ENCODE measurements at places on chromosomes 2 and 18.

DNA sequence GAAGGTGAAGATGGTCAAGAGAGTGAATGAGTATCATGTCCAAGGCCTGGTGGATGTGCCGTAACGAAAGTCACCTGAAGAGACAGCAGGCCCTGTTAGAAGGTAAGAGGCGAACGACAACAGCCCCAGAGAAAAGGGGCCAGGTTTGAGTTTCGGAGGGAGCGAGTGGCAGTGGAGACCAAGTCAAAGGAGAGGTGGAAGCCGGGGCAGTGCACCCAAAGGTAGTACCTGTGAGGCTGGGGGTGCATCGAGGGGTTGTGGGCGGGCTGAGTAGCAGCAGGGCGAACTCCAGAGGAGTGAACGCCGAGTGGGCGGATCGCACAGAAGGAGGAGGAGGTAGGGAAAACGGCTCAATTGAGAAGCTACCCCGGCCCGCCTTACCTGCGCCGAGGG, 358 bp downstream of the USP37 start:
- no peak for DNase-seq

GRCh38 chr18:39232490-39232889, 1666.9 kb upstream of the CELF4 start:
- no peak for DNase-seq

DNA sequence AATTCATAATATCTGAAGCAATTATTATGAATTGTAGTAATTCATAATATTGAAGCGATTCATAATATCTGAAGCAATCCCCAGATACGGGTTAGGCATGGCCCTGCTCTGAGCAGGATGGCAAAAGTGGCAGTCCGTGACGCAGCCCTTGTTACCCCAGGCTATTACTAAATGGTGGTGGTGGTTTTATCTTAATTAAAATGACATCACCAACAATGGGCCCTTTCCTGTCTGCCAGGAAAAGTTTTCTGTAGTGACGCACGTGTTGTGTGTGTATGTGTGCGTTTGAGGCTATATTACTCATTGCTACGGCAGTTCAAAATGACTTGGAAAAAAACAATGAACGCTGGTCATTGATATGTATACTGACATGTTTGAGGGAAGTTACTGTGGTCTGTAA, 10.6 kb upstream of the MOCOS start:
- no peak for DNase-seq

DNA sequence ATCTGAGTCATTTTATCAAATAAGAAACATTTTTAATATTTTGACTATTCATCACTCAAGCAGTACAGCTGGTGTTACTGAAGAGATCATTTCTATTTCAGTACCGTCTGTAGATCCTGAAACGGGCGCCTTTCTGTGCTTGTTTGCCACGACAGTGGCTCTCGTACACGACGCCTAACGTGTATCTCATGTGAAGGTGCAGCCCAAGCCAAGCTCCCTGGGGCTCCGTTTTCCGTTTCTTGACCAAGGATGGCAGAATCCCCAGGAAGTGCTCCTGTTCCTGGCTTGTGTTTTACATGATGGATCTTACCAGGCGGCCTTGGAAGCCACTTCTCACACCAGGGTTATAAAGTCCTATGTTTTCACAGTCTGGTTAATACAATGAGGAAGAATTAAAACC, 320.6 kb downstream of the GBX2 start:
- no peak for DNase-seq

GRCh38 chr18:58024139-58024538, 19.9 kb upstream of the NEDD4L start:
- DNase-seq = no peak

- no peak for DNase-seq
These were observed 36.8 kb upstream of the GPD2 start for GRCh38 chr2:156399224-156399949.

DNA sequence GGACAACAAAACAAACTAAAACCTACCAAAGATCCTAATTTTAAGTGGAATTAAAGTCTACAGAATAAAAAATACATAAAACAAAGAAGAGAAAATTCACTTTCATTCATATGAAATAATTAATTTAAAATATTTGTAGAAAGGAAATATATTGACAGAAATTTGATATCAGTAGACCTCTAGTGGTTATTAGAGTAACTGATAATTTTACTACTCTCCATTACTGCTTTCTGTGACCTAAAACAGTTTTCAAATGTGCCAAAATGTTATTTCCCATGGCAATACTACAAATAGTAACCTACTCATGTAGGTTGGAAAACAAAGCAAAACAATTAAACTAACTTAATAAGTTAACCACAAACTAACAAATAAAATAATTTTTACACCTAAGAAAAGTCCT, 147.1 kb downstream of the NOL4 start:
- no peak for DNase-seq

GRCh38 chr2:33321236-33321771, 155.1 kb upstream of the RASGRP3 start:
- DNase-seq = no peak

DNA sequence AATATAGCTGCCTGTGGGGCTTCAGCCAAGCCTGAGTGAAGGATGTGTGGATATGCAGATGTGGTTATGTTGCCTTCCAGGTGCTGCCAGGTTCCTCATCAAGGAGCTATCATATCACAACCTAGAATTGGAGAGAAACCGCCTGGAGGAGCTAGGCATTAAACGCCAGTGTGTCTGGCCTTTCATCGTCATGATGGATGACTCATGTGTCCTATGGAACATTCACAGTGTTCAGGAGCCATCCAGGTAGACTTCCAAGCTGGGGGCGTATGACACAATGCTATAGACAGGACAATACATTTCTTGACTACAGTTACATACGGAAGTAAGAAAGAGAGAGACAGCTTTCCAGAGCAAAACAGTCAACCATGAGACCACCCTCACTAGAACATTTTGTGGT, 86.8 kb downstream of the ESCO1 start:
- DNase-seq = no peak

DNA sequence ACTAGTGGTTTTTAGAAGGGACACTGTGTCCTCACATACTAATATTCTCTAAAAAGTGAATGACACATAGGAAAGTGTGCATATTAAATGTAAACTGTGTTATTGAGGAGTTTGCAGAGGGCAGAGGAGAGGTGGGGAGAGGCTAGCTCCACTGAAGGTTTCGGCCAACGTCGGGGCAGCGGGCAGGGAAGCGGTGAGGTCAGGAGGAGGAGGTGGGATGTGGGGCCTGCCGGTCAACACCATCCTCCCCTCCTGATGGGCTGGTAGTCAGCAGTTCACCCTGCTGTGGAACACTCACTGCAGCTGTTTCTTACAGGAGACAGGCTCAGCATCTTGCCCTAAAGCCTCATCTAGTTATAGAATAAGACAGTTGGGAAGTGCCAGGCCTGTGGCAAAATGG, 74.2 kb downstream of the ARHGEF4 start:
- no peak for DNase-seq

- no peak for DNase-seq
These were observed 222.0 kb downstream of the TMEM182 start for GRCh38 chr2:102983786-102984185.

DNA sequence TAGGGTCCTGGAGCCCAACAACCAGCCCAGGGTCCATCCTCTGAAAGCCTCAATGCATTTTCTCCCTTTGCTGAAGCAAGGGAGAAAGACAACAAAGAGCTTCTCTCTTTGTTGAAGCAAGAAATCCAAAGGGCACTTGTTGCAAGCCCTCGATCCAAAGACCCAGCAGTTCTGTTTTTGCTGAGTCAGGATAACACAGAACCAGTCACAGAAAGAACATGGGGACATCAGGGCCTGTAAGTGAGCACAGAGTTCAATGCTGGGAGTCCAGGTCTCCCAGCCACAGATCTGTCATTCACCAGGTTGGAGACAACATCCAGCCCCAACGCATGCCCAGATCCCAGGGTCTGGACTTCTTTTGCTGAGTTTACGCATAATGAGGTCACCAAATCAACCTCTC, 315.8 kb upstream of the KLHL29 start:
- no peak for DNase-seq

DNA sequence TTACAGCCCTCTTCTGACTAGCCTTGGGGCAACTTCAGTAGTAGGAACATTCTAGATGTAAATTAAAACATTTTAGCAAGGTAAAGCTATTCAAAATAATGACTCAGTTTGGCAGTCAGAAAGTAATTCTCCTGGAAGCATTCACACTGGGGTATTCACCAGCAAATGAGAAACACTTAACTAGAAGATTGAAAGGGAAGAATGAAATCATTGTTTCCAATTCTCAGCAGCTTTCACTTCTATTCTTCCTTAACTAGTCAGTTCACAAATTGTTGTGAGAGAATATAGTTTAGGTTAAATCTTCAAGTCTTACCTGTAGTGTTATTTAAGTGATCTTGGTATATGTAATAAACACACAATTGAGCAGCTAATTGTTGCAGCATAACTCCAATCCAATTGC, 1135.6 kb upstream of the FAM98A start:
- DNase-seq = no peak

GRCh38 chr2:71346065-71346464, 14.5 kb downstream of the ZNF638 start:
- no peak for DNase-seq

- no peak for DNase-seq
These were observed 111.5 kb downstream of the CYRIA start for GRCh38 chr2:16554060-16554583.

DNA sequence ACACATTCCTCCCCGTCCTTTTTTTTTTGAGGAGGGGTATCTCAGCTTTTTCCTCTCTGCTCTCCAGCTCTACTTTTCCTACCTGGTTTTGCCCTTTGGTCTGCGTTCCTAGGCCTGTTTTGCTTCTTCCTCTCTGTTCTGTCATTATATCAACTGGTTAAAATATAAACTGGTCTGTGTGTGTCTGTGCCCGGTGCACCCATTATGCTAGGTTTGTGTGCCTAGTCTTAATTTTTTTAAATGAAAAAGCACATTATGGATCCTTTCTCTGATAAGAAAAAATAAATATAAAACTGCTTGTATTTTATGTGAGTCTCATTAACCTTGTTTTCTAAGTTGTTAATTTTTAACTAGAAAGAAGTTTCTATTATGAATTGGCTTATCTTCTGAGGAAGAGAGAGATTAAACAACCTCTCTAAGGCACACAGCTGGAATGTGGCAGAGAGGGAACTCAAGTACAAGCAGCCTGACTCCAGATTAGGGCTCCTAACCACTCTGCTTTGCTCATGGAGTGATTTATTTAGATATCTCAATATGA, 17.4 kb downstream of the SLC38A11 start:
- DNase-seq = no peak

DNA sequence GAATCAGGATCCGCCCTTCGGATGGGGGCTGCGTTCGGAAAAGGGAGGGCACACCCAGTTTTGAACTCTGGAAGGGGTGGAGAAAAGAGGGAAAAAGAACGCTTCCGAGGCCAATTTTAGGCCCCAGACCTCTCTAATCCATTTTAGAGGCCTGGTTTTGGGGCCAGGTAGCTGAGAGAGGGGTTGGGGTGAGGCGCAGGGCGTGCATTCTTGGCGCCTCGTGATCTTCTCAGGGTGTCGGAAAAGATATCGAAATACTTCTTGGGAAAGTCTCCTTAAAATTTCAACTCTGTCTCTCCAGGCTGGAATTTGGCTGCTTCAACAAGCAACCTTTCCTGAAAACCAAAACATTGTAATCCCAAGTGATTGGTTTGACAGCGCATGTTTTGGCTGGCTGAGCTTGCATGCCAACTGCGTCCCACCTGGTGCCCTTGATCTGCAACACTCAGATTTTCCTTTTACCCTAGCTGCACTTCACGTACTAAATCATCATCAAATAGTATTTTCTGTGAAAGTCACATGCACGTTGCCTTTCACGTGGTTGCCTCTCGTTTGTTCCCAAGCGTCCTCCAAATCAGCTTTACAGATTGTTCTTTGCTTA, 864 bp upstream of the XPO1 start:
- no peak for DNase-seq

- no peak for DNase-seq
These were observed 16.6 kb downstream of the INPP5D start for GRCh38 chr2:233076749-233077148.

DNA sequence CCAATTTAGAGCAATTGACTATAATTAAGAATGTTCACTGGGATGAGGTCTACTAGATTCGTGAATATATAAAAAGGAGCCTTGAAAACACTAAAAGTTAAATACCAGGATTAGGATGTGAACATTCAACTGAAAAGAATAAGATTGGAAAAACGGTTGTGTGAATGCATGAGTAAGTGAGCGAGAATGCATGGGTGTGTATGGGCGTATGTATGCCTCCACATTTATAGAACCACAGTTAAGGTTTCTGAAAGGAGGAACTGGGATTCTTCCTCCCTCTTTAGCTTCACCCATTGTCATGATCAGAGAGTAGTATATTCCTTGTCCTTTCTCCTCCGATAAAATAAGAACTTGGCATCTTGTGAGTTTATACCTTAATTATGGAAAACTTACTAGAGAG, 151.1 kb upstream of the UBE2E3 start:
- DNase-seq = no peak

DNA sequence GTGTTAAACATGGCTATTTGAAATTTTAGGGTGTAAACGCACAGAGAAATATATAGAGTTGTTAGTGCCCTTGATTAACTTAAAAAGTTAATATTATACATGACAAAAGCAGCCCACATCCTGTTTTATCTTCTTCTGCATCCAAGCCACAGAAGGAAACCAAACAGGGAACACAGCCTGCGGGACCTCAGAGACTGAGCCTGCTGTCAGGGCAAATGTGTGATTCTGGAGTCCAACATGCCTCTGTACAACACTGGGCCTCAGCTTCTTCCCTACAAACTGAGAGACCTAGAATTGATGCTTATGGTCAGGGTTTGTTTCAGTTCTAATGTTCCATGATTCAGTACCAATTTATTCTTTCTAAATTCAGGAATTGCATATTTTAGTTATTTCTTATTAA, 404.7 kb downstream of the FBXO15 start:
- no peak for DNase-seq

- no peak for DNase-seq
These were observed 120.3 kb downstream of the BCL11A start for GRCh38 chr2:60433018-60433596.

GRCh38 chr2:3130889-3131635, 246.6 kb downstream of the EIPR1 start:
- DNase-seq = no peak

GRCh38 chr2:62054916-62055450, 140.9 kb upstream of the B3GNT2 start:
- no peak for DNase-seq

DNA sequence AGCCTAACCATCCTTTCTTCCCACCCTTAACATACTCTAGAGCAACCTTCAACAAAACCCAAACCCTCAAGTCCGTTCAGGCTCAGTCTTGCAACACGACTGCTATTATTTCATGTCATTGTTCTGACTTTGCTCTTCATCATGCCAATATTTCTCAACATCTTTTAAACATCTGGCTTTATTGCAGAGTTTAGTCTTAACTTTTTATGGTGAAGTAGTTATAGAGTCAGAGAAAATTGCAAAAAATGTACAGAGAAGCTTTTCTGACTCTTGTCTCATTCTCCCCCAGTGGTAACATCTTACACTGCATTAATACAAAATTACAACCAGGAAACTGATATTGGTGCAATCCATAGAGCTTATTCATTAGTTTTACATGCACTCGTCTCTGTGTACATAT, 3.9 kb downstream of the MARCO start:
- DNase-seq = no peak

- DNase-seq = no peak
These were observed 244.3 kb downstream of the ETAA1 start for GRCh38 chr2:67641312-67642045.

- no peak for DNase-seq
These were observed 289.6 kb downstream of the PARD3B start for GRCh38 chr2:204834716-204835384.
